ENCODE measurements at places on chromosomes 12 and 14.

GRCh38 chr12:21627924-21628323 lies 23.3 kb upstream of the GYS2 start:
- no peak for DNase-seq

GRCh38 chr12:94429191-94429590 lies 30.5 kb downstream of the CEP83 start:
- DNase-seq = no peak

DNA sequence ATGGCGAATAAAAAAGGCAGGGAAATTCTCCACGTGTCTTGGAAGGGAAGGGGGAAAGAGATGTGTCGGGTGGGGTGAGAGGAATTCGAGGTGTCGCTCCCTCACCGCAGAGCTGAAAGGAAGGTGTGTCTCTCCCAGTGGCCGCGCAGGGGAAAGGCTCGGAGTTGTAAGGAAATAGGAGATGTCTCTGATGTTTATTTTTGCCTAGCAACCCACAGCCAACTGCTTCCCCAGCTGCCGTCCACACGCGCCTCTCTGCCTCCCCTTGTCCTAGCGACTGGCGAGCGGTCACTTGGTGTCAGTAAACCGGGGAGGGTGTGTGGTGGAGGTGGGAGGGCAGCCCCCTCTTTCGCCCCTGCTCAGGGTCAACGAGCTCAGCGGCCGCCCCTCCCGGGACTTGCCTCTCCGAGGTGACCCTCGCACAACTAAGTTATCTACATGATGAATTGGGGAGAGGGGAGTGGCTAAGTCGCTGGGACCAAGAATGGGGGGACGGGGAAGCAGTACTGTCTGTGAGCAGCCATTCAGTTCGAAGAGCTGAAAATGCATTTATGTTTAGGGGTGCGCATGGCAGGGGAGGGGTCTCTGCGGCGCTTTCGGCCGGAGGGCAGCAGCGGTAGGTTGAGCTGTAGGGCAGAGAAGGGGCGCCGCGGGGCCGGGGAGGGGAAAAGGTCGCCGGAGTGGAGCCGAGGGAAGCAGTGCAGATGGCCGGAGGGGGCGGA lies 585 bp upstream of the DYRK2 start:
- DNase-seq = peak; percentile 23

GRCh38 chr12:89138048-89138852 lies 214.1 kb downstream of the DUSP6 start:
- no peak for DNase-seq

DNA sequence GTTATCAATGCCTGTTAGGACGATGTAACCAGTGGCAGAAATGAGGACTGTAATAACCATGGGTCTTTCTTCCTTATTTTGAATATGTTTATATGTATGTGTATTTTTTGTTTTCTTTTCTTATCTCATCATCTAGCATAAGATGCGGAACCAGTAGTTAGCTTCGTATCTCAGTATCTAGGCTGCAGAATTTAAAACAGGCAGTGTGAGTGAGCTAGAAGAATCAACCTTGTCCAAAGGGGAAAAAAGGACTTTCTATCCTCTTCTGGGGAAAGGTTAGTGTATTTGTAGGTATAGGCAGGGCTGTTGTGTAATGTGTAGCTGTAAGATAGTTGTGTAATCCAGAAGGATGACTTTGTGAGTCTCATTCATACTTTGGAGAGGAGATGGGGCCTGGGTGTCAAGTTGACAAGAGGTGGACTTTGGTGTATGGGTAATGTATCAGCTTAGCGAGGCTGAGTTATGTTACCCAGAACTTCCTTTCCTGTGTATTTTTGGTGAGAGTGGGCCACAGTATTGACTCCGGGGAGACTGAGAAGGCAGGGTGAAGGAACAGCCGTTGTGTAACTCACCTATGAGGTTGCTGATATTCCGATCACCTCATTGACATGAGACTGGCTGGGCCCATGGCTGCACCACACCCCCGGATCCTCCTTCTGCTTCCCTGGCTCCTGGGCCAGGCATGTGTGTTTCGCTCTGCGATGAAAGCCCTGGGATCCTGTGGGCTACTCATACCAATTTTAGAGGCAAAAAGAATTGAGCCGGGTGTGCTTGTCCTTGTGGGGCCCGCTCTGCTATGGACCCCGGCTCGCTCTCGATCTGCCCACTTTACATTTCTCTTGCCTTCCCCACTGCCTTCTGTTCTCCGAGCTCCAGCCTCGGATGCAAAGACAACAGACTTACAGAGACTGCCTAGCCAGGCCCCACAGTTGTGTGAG lies 24.3 kb downstream of the DLK1 start:
- no peak for DNase-seq

DNA sequence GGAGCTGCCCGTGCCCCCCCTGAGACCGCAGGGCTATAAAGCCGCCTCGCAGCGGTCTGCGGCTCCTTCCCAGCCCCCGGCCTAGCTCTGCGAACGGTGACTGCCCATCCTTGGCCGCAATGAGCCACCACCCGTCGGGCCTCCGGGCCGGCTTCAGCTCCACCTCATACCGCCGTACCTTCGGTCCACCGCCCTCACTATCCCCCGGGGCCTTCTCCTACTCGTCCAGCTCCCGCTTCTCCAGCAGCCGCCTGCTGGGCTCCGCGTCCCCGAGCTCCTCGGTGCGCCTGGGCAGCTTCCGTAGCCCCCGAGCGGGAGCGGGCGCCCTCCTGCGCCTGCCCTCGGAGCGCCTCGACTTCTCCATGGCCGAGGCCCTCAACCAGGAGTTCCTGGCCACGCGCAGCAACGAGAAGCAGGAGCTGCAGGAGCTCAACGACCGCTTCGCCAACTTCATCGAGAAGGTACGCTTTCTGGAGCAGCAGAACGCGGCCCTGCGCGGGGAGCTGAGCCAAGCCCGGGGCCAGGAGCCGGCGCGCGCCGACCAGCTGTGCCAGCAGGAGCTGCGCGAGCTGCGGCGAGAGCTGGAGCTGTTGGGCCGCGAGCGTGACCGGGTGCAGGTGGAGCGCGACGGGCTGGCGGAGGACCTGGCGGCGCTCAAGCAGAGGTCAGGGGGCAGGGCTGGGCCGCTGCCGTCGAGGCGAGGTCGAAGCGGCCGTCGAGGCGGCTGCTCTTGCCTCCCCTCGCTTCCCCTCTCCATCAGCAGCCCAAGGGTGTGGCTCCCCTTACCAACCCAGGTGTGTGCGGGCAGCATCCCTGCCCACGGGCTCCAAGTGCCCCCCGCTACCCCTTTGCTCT lies at the start of gene PRPH:
Gene PRPH (plus strand): TSS at position 66 of the 855 bp plus-strand sequence. CDS start 54 bp downstream, at position 120.
- DNase-seq = no peak

DNA sequence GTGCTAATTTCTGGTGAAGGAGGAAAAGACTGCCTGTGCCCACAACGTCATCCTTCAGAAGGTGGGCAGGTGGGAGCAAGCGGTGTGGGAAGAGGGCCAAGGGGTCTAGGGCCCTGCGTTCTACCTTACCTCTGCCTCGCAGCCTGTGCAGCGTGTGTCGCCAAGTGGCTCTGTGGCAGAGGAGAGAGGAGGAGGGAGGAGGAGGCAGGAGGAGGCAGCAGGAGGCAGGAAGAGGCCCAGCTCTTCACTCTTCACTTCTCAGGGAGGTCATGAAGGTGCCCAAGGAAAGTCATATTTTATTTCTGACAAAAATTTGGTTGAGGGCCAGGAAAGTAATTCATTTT lies 177.9 kb downstream of the MYRFL start:
- DNase-seq = no peak

All from stimulated activated CD4-positive, alpha-beta T cell treated with anti-CD3 and anti-CD28 coated beads, Interleukin-4, amount 100 ng/mL, for 1 hour (primary cell).